ENCODE measurements at places on chromosomes 12 and 14.

DNA sequence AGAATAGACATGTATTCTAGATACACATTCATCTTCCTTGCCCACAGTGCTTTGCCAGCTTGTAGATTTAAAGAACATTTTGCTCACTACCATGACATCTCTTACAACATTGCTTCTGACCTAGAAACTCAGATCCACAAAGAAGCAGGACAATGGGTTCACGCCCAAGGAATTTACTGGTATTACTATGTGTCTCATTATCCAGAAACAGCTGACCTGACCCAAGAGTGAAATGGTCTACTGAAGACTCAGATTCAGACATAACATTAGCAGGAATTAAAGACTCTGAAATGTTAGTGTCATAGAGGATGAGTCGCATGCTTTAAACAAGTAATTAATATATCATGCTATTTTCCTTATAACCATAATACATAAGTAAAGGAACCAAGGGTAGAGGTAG, 731.4 kb downstream of the GALC start:
- no peak for DNase-seq

GRCh38 chr12:93712200-93712599, 35.0 kb downstream of the CRADD start:
- DNase-seq = no peak

DNA sequence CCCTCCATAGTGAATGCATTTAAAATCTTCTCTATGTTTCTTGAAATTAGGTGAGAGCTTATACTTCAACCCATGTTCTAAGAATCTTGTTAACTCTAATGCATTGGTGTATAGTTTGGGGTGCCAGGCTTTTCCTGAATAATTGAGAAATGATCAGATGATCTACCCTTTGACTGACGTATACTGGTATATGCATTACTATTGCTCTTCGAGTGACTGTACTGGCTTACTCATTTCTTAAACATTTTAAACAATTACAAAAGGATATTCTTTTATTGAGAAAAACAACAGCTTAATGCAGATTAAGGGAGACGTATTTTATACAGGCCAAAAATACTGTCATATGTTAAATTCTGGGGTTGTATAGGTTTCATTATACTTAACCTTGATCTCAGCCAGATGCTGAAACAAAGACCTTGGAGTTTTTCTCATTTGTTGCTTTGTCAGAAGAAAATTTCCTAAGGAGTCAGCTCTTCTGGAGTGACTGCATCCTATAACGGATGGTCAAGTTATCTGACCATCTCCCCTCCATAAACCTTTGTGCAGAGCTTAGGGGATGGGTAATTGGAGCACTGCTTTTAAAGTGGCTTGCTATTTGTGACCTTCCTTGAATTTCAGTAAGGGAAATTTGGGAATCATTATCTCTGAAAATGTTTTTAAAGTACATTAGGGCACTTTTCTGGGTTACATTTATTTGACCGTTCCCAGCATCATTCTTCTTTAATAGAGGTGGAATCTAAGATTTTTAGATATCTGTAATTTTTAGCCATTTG, 507.6 kb downstream of the PCNX1 start:
- no peak for DNase-seq

DNA sequence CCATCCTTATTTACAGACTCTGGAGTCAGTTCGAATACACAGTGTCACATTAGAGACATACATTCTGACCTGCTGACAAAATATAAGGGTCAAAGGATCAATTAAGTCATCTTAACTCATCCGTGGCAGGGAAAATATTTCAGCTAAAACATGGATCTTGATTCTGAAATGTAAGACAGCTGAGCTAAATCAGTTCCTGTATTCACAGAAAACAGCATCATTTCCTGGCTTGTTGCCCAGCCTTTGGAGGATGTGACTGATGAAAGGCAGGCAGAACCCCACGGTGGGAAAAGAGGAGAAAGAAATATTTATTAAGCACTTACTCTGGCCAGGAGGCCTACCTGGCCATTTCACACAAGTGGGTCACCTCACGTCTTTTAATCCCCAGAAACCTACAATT, 101.9 kb downstream of the GAS2L3 start:
- DNase-seq = no peak

GRCh38 chr12:643475-644302, 19.6 kb downstream of the NINJ2 start:
- no peak for DNase-seq

GRCh38 chr12:127078577-127079350, 1188.2 kb upstream of the TMEM132C start:
- no peak for DNase-seq

GRCh38 chr12:29023436-29024076, 125.5 kb upstream of the FAR2 start:
- no peak for DNase-seq

DNA sequence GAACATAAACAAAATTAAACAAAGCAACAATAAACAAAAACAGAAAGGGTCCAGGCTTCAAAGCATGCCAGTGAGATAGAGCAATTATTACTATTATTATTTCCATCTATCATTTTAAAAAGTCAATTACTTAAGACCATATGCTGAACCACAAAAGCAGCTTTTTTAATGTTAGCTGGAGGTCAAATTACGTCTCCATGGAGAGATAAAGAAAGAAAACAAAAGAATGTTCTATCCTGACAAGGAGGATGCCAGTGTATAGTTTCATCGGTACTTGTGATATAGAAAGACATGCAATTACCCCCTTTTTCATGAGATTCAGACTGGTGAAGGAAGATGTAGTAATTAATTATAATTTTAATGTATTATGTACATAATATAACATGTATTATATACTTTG, 81.6 kb upstream of the DCN start:
- DNase-seq = no peak

DNA sequence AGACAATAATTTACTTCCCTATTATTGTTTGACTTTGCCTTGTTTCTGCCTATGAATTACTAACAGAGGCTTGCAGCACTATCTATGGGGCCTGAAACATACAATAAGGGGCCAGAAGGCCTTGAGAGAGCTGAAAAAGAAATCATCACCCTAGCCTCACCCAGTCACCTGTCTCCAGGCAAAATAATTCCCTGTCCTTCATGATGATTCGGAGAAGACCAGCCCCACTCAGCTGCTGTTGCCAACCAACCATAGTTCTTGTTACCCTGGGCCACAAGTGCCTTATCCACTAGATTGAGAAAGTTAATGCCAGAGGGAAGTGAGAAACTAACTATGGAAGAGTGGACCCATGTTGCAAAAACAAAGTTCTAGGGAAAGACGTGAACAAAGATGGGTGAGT, 97.1 kb downstream of the ARF6 start:
- no peak for DNase-seq

- DNase-seq = no peak
Measured at GRCh38 chr12:107774349-107775029, at the start of gene ASCL4. ASCL4 (plus strand) TSS chr12:107774704; CDS start chr12:107775219, 515 bp downstream.

GRCh38 chr14:69587389-69587788, 12.7 kb upstream of the CCDC177 start:
- no peak for DNase-seq

- no peak for DNase-seq
Measured at GRCh38 chr14:74462993-74463392, 30.1 kb downstream of the NPC2 start.

GRCh38 chr12:53381731-53382630, 2.0 kb downstream of the SP1 start:
- DNase-seq = no peak

- DNase-seq = no peak
Measured at GRCh38 chr12:1706632-1706980, 15.7 kb downstream of the ADIPOR2 start.

DNA sequence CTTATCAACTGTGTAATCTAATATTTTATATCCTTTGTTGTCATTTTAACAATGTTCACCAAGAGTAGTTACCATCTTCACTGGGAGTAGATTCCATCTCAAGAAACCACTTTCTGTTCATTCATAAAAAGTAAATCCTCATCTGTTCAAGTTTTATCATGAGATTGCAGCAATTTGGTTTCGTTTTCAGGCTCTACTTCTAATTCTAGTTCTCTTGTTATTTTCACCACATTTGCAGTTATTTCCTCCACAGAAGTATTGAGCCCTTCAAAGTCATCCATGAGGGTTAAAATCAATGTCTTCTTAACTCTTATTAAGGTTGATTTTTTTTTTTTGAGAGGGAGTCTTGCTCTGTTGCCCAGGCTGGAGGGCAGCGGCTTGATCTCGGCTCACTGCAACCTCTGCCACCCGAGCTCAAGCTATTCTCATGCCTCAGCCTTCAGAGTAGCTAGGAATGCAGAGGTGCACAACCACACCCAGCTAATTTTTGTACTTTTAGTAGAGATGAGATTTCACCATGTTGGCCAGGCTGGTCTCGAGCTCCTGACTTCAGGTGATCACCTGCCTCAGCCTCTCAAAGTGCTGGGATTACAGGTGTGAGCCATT, 276.6 kb downstream of the ACSS3 start:
- DNase-seq = no peak

DNA sequence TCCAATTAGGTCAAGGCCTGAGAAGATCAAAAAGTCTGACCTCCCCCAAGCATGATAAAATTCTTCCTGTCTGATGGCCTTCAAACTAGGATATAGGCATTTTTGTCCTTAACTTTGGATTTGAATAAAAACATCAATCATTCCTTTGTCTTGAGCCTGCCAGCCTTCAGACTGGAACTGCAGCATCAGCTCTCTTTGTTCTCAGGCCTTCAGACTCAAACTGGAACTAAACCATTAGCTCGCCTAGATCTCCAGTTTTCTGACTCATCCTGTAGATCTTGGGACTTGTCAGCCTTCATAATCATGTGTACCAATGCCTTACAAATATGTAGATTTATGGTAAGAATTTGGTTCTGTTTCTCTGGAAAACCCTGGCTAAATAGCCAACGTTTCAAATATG, 721.7 kb downstream of the GALC start:
- DNase-seq = no peak

DNA sequence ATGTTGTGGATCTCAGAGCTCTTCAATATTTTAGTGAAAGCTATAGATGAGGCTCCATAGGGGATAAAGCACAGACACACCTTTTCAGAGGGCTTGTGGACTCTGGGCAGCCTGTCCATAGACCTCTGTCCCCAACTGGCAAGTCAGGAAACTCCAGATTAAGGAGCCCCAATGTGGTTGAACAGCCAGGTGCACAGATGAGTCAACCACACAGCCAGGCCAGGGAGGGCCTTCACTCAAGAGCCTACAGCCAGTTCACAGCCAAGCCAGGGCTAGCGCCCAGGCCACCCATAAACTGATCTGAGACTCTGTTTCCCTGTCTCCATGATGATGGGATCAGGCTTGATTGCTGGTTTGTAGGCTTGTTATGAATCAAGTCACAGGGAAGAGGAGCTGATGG, 1.0 kb upstream of the BDKRB2 start:
- no peak for DNase-seq

DNA sequence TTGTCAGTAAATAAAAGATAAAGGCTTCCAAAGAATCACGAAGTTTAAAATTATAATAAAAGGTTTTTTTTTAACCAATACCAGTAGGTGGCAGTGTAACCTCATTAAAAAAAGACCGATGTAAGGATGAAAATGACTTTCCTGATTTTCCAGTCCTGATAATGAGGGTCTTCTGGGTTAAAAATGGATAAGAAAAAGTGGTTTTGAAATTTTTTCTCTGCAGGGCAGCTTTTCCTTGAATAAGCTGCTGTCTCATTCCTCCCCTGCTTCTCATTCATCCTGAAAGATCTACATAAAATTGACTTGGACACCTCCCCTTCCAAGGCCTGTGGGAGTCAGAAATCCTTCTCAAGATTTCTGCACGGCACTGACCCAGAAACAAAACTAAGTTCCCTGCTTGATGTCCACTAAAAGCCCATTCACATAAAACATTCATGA, 58.9 kb upstream of the FBXO33 start:
- no peak for DNase-seq

- DNase-seq = no peak
Measured at GRCh38 chr14:67778792-67779191, 37.6 kb downstream of the ZFYVE26 start.

GRCh38 chr12:129119537-129119936, 266.3 kb downstream of the GLT1D1 start:
- peak; percentile 26 for DNase-seq

GRCh38 chr12:75047885-75048525, 161.6 kb downstream of the KCNC2 start:
- DNase-seq = no peak

GRCh38 chr14:105484997-105485393, 1.7 kb upstream of the CRIP1 start:
- no peak for DNase-seq

- DNase-seq = no peak
Measured at GRCh38 chr12:104232609-104233280, 17.2 kb downstream of the TXNRD1 start.

DNA sequence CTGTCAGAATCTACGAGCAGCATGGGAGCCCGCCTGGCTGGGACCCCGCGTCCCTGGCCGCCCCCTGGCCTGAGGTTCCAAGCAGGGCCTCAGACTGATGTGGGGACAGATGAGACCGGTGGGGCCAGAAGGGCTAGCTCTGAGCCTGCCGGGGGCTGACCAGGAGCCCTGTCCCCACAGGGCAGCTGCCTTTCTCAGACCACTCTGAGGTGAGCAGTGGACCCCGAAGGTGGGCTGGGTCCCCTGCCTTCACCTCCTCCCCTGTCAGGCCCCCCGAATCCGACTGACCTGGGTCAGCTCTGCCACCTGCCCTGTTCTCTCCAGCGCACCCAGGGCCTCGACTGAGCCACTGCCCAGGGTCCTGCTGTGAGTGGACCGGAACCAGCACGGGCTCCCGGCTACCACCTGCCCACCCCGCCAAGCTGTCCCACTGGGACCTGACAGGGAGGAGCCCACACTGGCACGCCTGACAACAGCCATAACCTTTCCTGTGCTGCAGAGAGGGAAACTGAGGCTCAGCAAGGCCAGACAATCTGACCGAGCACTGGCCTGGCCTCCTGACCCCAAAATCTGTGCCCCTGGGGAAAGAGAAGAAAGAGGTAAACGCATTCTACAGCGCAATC, 29.7 kb upstream of the TMEM179 start:
- no peak for DNase-seq

DNA sequence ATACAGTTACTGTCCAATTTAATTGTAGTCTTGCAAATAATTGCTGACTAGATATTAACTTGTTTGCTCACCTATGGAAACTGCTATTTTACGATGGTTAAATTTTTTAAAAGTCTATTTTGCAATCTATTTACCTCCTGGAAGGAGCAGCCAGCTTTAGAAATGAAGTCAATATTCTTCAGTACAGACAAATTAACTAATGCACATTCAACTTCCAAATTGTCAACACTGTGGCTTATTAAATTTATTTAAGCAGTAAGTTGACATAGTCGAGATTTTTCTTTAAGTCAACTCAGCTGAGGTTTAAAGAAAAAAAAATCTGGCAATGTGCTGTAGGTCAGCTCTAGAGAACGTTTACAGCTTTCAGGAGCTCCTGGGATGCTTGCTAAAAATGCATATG, 221.2 kb downstream of the SSPN start:
- no peak for DNase-seq

GRCh38 chr12:123384318-123384993, 524 bp downstream of the KMT5A start:
- no peak for DNase-seq

- DNase-seq = no peak
Measured at GRCh38 chr14:59435987-59436386, 29.2 kb downstream of the GPR135 start.

- DNase-seq = no peak
Measured at GRCh38 chr14:77083082-77083481, 15.0 kb upstream of the CIPC start.
